ENCODE measurements at places on chromosomes 1 and 21. TPM values are rescaled to one million over a fixed set of nuclear protein-coding genes. Genes with fewer than 3 reads are reported as not detected.

RSPO1 gene
- not detected for total RNA-seq

TTC34 gene
- total RNA-seq, result 0.53 TPM

ROR1 gene
- total RNA-seq, result 10.9 TPM

IFI44L gene
- total RNA-seq, result 1.5 TPM

RTCA gene
- 46.6 TPM for total RNA-seq

ATPAF1 gene
- 29.6 TPM for total RNA-seq

ARHGEF11 gene
- total RNA-seq, result 27.2 TPM

AIM2 gene
- not detected for total RNA-seq

TTC39A gene
- total RNA-seq, result 1.7 TPM

ITLN2 gene
- total RNA-seq, result not detected

DRAXIN gene
- total RNA-seq, result 3.2 TPM

- peak; percentile 96 for DNase-seq
Observed at GRCh38 chr1:178192686-178193085, 98.8 kb downstream of the RASAL2 start.

GRCh38 chr1:53495633-53496345, 36.6 kb downstream of the DMRTB1 start:
- DNase-seq, result no peak

DNA sequence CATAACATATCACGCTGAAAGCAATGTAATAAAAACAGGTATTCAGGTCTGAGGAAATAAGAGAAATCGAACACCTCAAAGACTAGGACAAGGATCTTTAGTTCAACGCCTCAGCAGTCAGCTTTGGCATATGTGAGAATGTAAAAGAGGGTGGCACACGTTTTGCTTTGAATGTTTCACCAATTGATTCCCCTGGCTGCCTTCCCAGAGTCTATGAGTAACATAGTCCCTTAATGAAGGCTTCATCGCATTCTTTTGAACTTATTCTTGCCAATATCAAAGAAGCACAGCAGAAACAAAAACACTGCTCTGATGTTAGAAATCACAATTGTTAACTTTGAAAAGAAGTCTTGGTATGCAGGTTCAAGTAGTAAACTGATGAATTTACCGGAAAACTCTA, 764.8 kb downstream of the ADGRL2 start:
- DNase-seq, result peak; percentile 94

DNA sequence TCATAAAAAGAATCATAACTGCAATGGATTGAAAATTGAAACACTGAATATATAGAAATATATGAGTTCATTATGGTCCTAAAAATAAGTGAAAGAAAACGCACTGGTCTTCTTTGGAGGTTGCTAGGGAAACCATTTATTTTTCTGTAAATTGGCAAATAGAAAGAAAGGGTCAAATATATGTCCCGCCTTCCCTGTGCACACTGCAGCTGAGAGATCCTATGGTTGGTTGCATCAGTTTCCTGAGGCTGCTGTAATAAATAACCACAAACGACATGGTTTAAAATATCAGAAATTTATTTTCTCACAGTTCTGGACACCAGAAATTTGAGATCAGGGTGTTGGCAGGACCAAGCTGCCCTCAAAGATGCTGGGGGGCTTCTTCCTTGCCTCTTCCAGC, 35.0 kb downstream of the CA6 start:
- no peak for DNase-seq

- DNase-seq, result no peak
Observed at GRCh38 chr1:246397046-246397445, 110.0 kb downstream of the SMYD3 start.

DNA sequence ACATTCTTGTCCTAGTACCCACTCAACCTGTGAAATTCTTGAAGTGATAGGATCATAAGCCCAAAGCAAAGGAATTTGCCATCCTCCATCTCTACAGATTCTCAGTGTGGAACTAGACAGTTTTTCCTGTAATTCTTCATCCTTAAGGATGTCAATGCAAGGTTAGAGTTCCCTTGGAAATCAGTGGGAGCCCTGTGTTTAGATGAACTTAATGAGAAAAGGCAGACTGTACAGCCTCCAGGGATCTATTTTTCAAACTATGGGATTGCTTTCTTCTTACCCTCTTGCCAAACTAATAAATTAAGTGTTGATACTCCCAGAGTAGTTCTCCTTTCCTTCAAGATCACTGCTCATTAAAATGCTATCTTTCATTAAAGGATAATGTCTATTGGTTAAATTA, 78.1 kb upstream of the OLFM3 start:
- no peak for DNase-seq

DNA sequence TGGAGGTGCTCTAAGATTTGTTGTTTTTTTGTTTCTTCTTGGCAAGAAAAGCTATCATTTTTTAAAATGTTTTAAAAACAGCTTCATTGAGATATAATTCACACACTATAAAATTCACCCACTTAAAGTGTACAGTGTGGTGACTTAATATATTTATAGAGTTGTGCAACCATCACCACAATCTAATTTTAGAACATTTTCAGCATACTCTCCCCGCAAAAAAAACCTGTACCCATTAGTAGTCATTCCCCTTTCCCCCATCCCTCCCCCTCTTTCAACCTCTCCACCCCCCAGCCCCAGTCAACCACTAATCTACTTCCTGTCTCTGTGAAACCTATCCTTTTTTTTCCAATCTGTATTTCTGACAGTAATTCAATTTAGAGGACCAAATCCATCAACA, 30.6 kb downstream of the ZC3H11B start:
- no peak for DNase-seq

GRCh38 chr1:212188599-212189351, 96.4 kb upstream of the PPP2R5A start:
- no peak for DNase-seq

DNA sequence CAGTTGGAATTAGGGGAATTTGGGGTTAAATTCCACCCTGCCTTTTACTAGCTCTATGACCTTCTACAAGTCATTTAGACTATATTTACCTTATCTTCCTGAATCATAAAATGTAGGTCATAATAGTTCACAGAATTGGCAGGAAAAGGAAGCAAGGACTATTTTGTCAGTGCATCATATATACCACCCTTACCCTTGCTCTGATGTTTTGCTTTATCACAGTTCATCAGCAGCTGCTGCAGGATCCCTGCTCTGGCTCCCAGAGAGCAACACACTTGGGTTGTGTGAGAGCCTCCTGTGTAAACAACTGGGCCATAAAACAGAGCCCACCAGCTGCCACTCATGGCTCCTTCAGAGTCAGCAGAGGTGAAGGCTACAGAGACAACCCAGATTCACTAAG, 631.6 kb upstream of the CAMK1G start:
- peak; percentile 93 for DNase-seq

DNA sequence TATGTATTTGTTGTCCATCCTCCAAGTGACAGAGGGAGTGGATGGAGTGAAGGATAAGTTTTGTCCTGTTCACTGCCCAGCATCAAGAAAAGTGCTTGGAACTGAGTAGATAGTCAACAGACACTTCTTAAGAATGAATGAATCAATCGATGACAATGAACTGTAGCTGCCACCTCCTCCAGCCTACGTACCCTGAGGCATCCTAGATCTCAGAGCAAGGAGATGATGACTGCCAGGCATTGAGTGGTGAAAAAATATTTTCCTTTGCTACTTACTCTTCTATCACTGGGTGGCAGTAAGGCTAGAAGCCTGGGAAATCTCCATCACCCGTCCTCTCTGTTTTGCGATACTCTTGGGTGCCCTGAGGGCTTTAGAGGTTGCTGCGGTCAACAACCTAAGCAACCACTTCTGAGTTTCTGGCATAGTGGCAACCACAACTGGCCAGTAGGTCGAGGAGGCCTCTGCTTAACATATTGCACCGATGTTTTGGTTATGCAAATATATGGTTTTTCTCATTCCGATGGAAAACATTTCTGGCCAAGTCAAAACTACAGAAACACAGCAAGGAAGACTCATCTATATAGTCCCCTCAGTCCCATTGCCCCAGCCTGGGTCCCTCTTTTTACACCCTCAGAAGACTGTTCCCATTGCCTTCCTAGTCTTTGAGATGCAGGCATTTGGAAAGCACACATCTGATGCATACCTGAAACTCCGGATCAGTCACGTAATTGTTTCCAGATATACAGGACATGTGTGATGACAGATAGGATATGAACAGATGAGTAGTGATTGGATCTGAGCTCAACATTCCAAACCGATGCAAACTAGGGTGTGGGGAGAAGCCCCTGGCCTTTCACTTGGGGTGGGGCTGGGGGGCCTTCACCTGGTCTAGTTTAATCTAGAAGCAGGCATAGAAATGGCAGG, 136.8 kb downstream of the RUNX1 start:
- no peak for DNase-seq

GRCh38 chr1:98870959-98871903, 133.4 kb downstream of the PLPPR5 start:
- DNase-seq, result peak; percentile 3

DNA sequence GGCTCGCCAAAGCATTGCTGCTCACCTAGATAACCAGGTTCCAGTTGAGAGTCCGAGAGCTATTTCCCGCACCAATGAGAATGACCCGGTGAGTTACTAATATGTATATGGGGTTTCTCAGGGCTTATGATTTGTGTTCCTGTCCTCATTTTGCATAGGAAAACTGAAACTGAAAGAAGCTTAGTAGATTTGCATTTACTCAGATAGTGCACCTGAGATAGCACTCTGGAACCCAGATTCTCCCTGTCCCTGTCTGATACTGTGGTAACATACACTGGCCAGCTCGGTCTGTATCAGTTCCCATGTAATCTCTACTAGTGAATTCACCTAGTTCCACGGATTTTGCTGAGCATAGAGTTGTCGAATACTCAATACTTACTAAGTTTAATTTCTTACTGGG, 28.1 kb downstream of the DAP3 start:
- no peak for DNase-seq

- DNase-seq, result peak; percentile 21
Observed at GRCh38 chr1:55081188-55081904, 42.0 kb downstream of the PCSK9 start.

DNA sequence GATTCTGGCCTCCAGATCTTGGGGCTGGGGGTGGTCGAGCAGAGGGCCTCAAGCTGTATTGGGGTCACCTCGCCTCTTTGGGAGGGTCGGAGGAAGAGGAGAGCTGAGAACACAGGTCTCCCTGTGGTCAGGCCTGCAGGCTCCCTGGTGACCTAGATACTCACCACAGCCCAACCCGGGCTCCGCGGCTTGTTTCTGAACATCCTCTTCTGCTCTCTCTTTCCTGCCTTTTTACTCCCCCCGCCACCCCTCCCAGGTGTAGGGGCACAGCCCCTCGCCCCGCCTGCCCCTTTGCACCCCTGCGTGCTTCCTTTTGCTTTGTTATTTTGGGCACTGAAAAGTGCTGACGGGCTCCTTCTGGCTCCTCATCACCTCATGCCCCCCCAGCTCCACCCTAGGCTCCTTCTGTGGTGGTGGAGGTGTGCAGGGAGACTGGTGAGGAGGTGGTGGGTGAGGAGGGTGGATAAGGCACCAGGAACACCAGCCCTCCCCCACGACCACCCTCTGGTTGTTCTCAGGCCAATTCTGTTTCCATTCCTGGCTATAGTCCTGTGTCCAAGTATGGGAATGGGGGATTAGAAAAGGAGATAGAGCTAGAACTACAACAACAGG, 10.6 kb upstream of the LINGO4 start:
- no peak for DNase-seq

DNA sequence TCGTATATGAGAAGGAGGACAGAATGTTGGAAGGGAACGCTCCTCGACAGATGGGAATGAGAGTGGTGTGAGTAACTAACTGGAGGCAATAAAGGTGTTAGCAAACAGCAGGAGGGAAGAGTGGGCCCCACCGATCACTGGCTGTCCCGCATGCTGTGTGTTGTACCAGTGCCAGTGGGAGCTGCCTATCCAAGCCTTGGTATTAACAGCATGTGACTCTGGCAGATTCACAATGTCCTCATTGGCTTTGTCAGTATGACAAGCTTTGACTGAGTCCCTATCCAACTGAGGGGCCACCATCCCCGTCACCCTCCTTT, 188.3 kb downstream of the NRIP1 start:
- no peak for DNase-seq

- DNase-seq, result peak; percentile 36
Observed at GRCh38 chr1:12622506-12622905, 4.5 kb upstream of the DHRS3 start.

- no peak for DNase-seq
Observed at GRCh38 chr1:64631346-64632034, 113.4 kb upstream of the RAVER2 start.

DNA sequence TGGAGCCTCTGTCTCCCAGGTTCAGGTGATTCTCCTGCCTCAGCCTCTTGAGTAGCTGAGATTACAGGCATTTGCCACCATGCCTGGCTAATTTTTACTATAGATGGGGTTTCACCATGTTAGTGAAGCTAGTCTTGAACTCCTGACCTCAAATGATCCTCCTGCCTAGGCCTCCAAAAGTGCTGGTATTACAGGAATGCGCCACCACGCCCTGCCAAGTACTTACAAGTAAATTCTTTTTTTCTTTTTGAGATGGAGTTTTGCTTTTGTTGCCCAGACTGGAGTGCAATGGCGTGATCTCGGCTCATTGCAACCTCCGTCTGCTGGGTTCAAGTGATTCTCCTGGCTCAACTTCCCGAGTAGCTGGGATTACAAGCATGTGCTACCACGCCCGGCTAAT, 42.5 kb downstream of the RPRD2 start:
- DNase-seq, result no peak

GRCh38 chr1:14697353-14697752, 98.9 kb downstream of the KAZN start:
- no peak for DNase-seq

DNA sequence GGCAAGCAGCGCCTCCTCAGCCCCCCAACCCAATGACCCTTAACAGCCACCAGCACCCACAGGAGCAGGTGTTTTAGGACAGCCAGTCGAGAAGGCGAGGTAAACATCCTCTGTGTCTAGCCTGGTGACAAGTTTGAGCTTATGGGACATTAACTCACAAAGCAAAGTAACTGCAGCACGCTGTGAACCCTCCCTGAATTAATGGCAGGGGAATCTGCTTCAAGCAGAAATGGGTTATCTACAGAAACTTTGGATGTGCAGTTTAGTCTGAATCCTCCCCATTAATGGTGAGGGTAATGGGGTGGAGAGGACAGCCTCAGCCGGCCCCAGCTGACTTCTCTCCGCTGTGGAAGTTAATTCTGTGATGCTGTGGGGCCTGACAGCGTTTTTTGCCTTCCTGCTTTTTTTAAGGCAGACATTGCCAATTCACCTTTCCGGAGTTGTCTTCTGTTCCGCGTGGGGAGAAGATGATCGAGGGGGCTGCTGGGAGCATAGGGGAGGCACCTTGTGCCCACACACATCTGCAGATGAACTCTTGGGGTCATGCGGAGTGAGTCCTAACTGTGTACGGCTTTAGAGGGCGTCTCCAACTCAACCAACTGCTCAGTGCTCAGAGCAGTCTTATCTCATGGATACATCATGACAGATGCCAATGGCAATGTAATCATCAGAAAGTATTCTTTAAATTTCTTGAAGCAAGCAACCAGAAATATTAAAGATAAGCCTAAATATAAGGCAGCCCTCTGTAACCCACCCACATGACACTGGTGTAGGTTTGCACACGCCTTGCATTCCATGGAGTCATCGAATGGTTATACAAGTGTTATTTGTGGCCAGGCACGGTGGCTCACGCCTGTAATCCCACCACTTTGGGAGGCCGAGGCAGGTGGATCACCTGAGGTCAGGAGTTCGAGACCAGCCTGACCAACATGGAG, 41.0 kb downstream of the POFUT2 start:
- no peak for DNase-seq

- DNase-seq, result no peak
Observed at GRCh38 chr1:229999004-229999670, 67.9 kb upstream of the GALNT2 start.

Data from endothelial cell of umbilical vein (primary cell).